ENCODE measurements at places on chromosomes 2 and 18. TPM values are rescaled to one million over a fixed set of nuclear protein-coding genes. Genes with fewer than 3 reads are reported as not detected.

Gene FKBP1B
- total RNA-seq: 5.2 TPM

Gene HOXD11
- total RNA-seq: not detected

Gene OSR1
- 95.0 TPM for total RNA-seq

Gene SP5
- not detected for total RNA-seq

Gene ATIC
- 12.4 TPM for total RNA-seq

Gene KANSL1L
- 30.4 TPM for total RNA-seq

Gene TTC39C
- 124 TPM for total RNA-seq

Gene REG1B
- not detected for total RNA-seq

Gene CDH2
- 1.3 TPM for total RNA-seq

Gene CELF4
- not detected for total RNA-seq

Gene FLACC1
- total RNA-seq: 1.9 TPM

Gene LYPD6
- total RNA-seq: 9.0 TPM

Gene NCKAP5
- total RNA-seq: 0.85 TPM

Gene FSHR
- total RNA-seq: not detected

Gene MALL
- 2.1 TPM for total RNA-seq

Gene ALK
- 0.16 TPM for total RNA-seq

Gene CNDP1
- total RNA-seq: not detected

Gene DPP10
- not detected for total RNA-seq

Gene TBR1
- not detected for total RNA-seq

Gene SERPINB2
- total RNA-seq: 19.6 TPM

Gene GAL3ST2
- total RNA-seq: not detected

Gene RGPD3
- 0.49 TPM for total RNA-seq

Gene APLF
- 10.5 TPM for total RNA-seq

Gene UGT1A4
- not detected for total RNA-seq

Gene MYCN
- total RNA-seq: not detected

Gene C2orf69
- 13.8 TPM for total RNA-seq

Gene ZNF396
- total RNA-seq: 1.2 TPM

Gene CCDC68
- 3.6 TPM for total RNA-seq
